Foreskin fibroblast (primary cell): ENCODE measurements at places on chromosomes 16 and 17.

DNA sequence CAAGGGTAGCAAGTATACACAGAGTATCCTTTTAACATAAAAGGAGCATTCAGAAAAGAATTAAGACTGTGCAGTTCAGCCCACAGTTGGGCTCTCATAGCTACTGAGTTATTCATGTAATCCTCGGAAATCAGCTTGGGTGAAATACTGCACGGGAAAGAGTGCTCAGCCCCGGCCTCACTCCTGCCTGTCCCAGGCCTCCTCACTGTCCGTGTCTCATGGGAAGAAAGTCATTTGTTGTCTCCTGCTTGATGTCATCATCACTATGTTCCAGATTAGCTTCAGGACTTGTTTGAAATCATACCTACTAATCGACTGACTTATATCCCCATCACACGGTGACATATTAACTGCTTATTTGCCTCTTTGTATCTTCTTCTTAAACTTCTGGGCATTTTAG is 223.3 kb upstream of the CHMP6 start:
- no peak for DNase-seq

DNA sequence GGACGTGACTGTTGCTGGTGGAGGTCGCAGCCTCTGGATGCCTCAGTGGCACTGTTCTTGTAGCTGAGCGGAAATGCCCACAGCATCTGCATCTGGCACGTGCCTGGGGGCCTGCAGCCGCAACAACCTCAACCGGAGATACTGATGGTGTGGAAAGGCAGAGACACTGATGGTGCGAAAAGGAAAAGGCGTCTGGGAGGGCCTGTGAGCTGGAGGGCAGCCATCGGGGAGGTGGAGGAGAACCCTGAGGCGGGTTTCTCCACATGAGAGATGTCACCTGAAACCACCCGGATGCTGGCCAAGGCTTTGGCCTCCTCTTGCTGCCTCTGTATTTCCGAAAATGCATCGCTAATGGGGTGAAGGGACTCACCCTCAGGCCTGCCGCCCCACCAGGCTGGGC is 284.8 kb upstream of the WSB1 start:
- no peak for DNase-seq

DNA sequence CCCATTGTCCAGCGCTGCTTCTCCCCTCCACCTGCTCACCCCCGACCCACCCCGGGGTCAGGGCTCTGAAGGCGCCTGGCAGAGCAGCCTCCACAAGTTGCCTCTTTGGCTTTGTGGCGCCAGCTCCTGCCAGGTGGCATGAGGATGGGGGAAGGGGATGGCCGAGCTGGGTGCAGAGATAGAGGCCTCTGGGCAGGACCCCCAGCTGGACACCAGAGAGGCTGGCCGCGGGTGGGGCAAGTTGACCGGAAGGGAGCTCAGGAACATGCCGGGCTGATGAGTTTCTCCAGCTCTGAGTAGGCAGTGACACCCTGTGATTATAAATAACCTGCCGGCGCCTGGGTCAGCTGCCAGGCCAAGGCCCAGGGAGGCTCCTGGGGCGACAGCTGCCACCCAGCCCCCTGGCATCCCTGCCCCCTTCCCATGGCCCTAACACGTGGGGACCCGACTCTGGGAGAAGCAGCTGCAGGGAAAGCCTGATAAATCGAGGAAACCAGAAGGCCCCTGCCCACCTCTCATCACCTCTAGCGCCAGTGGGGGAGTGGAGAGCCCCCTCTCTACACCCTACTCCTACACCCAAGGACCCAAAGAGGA is 729 bp downstream of the P2RX5 start:
- no peak for DNase-seq

DNA sequence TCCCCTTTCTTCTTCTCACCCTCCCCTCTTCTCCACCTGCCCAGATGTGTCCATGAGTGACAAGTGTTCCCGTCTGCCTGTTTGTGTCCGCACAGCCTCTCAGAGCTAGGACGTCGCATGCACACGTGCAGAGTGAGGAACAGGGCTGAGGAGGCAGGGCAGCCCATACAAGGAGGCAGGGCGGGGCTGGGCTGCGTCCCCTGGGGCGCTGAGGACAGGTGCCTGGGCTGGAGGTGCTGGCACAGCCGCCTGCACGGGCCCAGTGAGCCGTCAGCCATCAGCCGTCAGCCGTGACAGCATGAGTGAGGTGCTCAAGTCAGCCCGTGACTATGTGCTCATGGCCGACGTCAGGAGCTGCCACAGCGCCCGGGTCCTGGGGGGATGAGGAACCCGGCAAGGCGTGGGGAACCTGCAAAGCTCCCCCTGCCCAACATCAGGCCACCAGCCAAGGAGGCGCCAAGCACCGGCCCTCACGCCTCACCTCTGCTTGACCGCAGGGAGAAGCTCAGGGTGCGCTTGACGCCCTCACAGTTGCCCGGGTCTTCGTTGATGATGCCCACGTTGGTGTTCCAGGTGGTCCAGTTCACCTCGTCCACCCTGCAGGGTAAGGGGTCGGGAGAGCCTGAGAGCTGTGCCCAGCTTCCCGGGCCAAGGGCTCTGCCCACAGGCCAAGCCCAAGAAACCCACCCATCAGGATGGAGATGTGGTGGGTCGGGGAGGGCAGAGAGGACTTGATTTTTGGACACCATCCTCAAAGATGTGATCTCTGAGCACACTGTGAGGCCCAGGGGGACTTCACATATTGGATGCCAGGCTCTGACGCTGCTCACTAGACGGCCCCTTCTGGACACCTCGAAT is 13.7 kb upstream of the TRPV3 start:
- DNase-seq: no peak

- peak; percentile 87 for DNase-seq
Observed at GRCh38 chr17:37493249-37494027, 3.7 kb downstream of the DUSP14 start.

DNA sequence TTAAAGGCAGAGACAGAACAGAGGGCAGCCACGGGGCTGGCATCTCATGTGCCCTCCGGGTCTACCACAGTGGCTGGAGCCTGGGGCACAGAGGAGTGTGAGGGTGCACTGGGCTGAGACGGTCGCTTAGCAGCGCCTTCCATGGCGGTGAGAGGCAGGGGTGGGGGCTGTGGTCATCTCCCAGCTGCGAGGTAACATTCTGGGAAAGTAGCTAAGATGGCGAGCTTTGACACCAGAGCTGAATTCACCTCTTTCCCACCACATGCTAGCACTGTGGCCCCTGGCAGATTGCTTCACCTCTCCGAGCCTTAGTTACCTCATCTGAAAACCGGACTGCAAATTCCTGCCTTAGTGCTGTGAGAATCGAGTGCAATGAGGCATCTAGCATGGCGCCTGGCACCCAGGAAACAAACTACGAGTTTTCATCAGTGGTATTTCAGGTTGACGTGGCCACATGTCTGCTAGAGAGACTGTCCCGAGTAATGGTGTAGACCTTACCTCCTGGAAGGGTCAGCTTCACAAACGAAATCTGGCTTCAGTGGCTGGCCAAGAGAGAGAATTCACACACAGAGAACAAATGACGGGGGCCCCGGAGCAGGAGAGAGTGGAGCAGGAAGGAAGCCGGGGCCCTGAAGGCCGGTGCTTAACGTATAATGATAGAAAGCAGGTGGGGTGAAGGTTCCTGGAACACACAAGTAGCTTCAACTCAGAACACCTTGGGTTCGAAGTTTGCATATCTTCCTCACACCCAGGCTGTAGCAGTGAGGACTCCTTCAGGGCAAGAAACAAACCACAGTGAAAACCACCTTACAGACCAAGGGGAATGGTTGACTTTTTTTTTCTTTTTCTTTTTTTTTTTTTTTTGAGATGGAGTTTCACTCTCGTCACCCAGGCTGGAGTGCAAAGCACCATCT is 63.9 kb upstream of the RPH3AL start:
- no peak for DNase-seq

DNA sequence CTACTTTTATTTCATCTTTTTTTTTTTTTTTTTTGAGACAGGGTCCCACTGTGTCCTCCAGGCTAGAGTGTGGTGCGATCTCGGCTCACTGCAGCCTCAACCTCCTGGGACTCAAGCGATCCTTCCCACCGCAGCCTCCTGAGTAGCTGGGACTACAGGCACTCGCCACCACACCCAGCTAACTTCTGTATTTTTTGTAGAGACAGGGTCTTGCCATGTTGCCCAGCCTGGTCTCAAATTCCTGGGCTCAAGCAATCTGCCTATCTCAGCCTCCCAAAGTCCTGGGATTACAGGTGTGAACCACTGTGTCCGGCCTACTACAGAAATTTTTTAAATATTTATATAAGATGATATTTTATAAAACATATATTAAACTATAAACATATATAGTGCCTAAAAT is 4.8 kb downstream of the MYO18A start:
- DNase-seq: no peak

DNA sequence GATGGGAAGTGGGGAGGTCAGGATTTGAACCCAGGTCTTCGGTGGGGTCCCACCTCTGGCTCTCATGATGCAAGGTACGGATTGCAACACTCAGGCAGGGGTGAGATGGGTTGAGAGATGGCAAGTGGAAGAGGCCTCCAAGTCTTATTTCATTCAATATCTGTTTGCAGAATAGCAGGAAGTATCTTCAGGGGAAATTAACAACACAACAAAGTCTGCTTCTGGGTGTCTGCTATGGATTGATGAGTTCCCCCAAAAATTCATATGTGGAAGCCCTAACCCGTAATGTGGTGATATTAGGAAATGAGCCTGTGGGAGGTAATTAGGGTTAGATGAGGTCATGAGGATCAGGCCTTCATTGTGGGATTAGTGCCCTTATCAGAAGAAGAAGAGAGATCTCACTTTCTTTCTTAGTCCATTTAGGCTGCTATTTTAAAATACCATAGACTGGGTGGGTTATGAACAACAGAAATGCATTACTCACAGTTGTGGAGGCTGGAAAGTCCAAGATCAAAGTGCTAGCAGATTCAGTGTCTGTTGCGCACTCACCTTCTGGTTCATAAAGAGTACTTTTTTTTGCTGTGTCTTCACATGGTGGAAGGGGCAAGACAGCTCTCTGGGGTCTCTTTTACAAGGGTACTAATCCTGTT is 4.4 kb upstream of the CD300H start:
- no peak for DNase-seq

GRCh38 chr16:68539711-68540239 is 684 bp downstream of the ZFP90 start:
- DNase-seq: peak; percentile 40

DNA sequence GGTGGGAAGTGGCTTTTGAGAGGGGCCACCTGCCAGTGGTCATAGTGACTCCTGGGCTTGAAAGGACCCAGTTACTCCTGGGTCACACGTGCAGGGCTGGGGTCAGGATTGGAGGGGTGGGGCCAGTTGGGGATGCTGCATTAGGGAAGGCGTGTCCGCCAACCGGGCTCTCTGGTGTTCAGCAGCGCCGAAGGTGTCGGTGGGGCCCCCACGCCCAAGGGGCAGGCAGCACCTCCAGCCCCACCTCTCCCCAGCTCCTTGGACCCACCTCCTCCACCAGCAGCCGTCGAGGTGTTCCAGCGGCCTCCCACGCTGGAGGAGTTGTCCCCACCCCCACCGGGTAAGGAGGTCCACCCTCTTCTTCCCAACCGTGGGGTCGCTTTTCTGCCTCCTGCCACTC is 9.5 kb downstream of the ABI3 start:
- DNase-seq: no peak

- DNase-seq: peak; percentile 67
Observed at GRCh38 chr16:67672739-67673662, 6.4 kb downstream of the C16orf86 start.

GRCh38 chr17:80257716-80258213 is 2.9 kb upstream of the RNF213 start:
- no peak for DNase-seq

- no peak for DNase-seq
Observed at GRCh38 chr16:9170470-9170869, 79.0 kb downstream of the HAPSTR1 start.

GRCh38 chr17:36131421-36131820 is 27.8 kb downstream of the CCL4 start:
- no peak for DNase-seq
